ENCODE measurements at places on chromosomes 3 and 15.

- DNase-seq = no peak
These were observed 380.2 kb downstream of the ULK4 start for GRCh38 chr3:41581700-41582099.

GRCh38 chr15:39556461-39556860 is 24.4 kb upstream of the THBS1 start:
- no peak for DNase-seq

- no peak for DNase-seq
These were observed 64.6 kb upstream of the ATP2C1 start for GRCh38 chr3:130828948-130829947.

DNA sequence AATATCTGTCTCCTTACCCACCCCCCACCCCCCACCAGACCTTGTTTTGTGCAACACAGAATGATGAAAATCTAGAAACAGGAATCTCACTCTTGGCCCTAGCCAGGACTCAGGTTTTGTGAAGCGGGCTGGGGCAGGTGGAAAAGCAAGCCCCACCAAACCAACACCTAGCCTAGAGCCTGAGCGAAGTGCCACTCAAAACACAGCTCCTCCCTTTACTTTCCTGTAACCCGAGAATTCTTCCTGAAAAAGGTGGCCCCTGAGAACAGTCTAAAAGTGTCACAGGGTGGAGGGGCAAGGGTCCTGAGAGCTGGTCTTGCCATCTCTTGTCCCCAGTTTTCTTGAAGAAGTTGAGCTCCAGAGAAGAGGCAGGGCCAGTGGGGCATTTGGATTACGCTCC is 17.4 kb upstream of the RPUSD3 start:
- DNase-seq = no peak

- DNase-seq = no peak
These were observed 2.1 kb downstream of the SEC61A1 start for GRCh38 chr3:128054367-128054766.

GRCh38 chr3:197835509-197835908 is 44.5 kb downstream of the LRCH3 start:
- no peak for DNase-seq

- no peak for DNase-seq
These were observed 27.1 kb upstream of the P4HTM start for GRCh38 chr3:48962939-48963338.

DNA sequence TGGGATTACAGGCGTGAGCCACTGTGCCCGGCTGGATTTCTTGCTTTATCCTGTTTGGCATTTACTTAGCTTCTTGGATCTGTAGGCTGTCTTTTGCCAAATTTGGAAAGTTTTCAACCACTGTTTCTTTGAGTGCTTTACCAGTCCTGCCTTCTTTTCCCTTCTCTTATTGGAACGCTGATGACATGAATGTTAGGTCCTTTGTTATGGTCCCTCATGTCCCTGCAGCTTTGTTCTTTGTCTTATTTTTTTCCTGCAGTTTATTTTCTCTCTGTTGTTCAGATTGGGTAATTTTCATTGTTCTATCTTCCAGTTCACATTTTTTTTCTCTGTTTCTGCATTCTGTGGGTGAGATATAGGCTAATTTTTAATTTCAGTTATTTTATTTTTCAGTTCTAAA is 25.0 kb downstream of the SH3GL3 start:
- no peak for DNase-seq

- DNase-seq = no peak
These were observed 9.7 kb downstream of the TTC23 start for GRCh38 chr15:99239545-99240198.

- DNase-seq = no peak
These were observed 375.3 kb downstream of the OCA2 start for GRCh38 chr15:27723821-27724220.

- DNase-seq = no peak
These were observed 77.0 kb upstream of the SLC12A8 start for GRCh38 chr3:125289429-125289981.

- peak; percentile 52 for DNase-seq
These were observed 301.8 kb upstream of the MCTP2 start for GRCh38 chr15:93929375-93930094.

- no peak for DNase-seq
These were observed 80.9 kb downstream of the THBS1 start for GRCh38 chr15:39661776-39662175.

Data from right forelimb (tissue), 1 donor.